ENCODE measurements at places on chromosomes 5 and 9. TPM values are rescaled to one million over a fixed set of nuclear protein-coding genes. Genes with fewer than 3 reads are reported as not detected.
A peak's percentile ranks its signal among the peaks of the same experiment; 100 is the strongest.

DNA sequence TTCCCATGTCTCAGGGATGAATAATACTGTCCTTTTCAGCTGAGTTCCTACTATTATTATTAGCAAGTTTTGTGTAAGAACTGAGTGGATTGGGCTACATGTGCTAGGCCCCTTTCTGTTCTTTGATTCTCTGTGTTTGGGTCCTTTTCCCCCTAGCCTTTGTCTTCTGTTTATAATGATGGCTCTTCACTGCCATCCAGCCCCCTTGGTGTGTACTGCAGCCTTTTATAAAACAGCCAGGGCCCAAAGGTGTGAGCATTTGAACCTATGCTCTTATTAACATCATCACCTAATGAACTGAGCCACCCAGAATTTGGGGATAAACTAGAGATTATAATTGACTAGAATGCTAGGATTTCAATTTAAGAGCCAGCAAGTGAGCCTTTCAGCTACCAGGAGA, 52.6 kb downstream of the PLAC8L1 start:
- DNase-seq: peak; percentile 63
- H3K27me3 ChIP-seq: no peaks in the 10 kb centered on the region
- H3K4me3 ChIP-seq: no peak overlapping the region
- H3K4me1 ChIP-seq: no peaks in the 10 kb centered on the region
- no peaks in the 10 kb centered on the region for H3K36me3 ChIP-seq

GRCh38 chr5:180668835-180669596, 19.6 kb upstream of the FLT4 start:
- H3K4me1 ChIP-seq: no peaks in the 10 kb centered on the region
- no peak overlapping the region for H3K4me3 ChIP-seq
- no peaks in the 10 kb centered on the region for H3K36me3 ChIP-seq
- DNase-seq: no peak
- no peak overlapping the region for H3K27ac ChIP-seq
- no peaks in the 10 kb centered on the region for H3K27me3 ChIP-seq

Gene C9
- total RNA-seq: not detected

GRCh38 chr5:80082281-80082680, 47.1 kb downstream of the THBS4 start:
- H3K36me3 ChIP-seq: no peaks in the 10 kb centered on the region
- H3K27me3 ChIP-seq: no peaks in the 10 kb centered on the region
- H3K4me1 ChIP-seq: peaks cover 16% of the 10 kb centered on the region
- H3K4me3 ChIP-seq: no peak overlapping the region
- DNase-seq: no peak

DNA sequence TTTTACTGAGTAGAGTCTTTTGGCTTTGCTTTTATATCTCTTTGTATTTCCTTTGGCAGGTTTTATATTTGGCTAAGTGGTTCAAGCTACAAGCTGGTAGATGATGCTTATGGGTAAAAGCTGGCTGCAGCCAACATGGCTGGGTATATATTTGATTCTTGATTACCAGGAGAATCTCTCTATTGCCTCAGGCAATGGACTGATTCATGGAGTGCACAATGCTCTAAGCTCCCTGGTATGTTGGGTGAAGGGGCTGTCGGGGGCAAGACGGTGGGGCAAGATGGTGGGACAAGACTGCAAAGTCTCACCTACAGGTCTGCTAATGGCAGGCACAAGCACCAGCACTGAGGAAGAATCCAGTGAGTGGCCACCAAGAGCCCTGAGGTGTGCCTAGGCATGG, 366.6 kb downstream of the DMAC1 start:
- H3K4me3 ChIP-seq: no peak overlapping the region
- no peaks in the 10 kb centered on the region for H3K36me3 ChIP-seq
- no peak for DNase-seq
- H3K4me1 ChIP-seq: no peaks in the 10 kb centered on the region

Gene TEX48
- total RNA-seq: not detected

Gene TAS2R1
- not detected for total RNA-seq

GRCh38 chr5:77177576-77177975, 32.9 kb upstream of the PDE8B start:
- no peak overlapping the region for H3K4me3 ChIP-seq
- no peak for DNase-seq

Gene TMEM171
- not detected for total RNA-seq

DNA sequence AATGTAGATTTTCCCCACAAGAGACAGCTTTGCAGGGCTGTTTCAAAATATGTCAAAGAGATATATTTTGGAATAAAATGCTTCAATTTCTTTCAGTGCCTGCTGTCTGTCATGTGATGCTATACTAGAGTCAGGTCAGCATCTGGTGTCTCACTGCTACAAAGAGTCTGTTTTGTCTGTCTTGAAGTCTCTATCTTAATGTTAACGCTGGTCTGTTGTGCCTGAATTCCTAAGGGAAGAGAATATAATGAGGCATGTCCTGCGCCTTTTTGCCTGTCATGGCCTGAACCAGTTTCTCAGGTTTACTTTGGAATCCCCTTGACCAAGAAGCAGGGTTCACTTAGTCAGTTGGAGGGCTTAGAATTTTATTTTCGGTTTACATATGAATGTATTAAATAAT, 176.4 kb downstream of the PDZD2 start:
- no peak overlapping the region for H3K4me3 ChIP-seq
- no peak for DNase-seq
- no peaks in the 10 kb centered on the region for H3K4me1 ChIP-seq
- no peaks in the 10 kb centered on the region for H3K27me3 ChIP-seq
- no peak overlapping the region for H3K27ac ChIP-seq

DNA sequence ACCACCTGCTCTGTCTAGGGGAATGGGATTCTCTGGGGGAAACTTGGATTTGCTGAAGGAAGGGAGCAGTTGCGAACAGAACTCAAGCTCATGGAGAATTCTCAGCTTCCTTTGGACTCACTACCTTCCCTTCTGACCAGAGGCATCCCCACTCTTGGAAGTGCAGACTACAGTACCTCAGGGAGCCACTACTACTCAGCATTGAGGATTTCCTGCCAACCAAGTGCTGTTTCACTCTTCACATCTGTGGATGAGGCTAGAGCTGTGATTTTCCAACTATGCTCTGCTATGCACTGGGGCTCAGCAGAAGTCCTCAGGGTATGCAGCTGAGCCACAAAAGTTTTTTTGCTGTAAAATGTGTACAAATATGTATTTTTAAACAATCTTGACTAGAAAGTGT, 43.9 kb downstream of the MACROH2A1 start:
- no peak overlapping the region for H3K4me3 ChIP-seq
- no peaks in the 10 kb centered on the region for H3K27me3 ChIP-seq
- H3K27ac ChIP-seq: no peak overlapping the region
- no peaks in the 10 kb centered on the region for H3K4me1 ChIP-seq

GRCh38 chr9:81028504-81028903, 660.8 kb downstream of the TLE1 start:
- no peak overlapping the region for H3K27ac ChIP-seq
- DNase-seq: no peak
- H3K4me1 ChIP-seq: no peaks in the 10 kb centered on the region
- H3K36me3 ChIP-seq: no peaks in the 10 kb centered on the region

- no peak overlapping the region for H3K4me3 ChIP-seq
- no peaks in the 10 kb centered on the region for H3K4me1 ChIP-seq
- no peak overlapping the region for H3K27ac ChIP-seq
Observed at GRCh38 chr5:153755913-153756500, 265.5 kb downstream of the GRIA1 start.

DNA sequence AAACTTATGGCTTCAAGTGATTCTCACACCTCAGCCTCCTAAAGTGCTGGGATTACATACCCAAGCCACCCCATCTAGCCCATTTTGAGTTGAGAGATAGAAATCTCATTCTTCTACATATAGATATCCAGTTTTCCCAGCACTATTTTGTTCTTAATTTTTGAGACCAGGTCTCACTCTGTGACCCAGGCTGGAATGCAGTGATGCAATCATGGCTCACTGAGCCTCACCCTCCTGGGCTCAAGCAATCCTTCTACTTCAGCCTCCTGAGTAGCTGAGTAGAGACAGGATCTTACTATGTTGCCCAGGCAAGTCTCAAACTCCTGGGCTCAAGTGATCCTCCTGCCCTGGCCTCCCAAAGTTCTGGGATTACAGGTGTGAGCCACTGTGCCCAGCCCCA, 60.9 kb upstream of the CTNNA1 start:
- no peak for DNase-seq
- no peaks in the 10 kb centered on the region for H3K27me3 ChIP-seq
- no peak overlapping the region for H3K4me3 ChIP-seq
- H3K36me3 ChIP-seq: no peaks in the 10 kb centered on the region
- H3K27ac ChIP-seq: no peak overlapping the region

DNA sequence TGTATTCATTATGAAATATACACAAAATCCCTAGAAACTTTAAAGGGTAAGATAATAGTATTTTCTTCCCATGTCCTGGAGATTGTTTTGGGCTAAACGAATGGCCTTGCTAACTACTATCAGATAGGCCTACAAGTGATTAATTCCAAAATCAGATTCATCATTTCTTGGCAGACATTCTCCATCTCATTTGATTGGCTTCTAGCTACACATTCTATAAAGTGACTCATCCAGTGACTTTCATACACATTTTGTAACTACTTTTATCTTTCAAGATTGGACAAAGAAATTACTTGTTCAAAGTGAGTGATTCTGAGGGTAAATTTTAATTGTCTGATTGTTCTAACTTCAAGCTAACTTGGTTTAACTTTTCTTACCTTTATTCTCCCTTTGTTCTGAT, 93.3 kb downstream of the RAPGEF6 start:
- H3K4me1 ChIP-seq: peaks cover 25% of the 10 kb centered on the region
- no peak for DNase-seq
- H3K4me3 ChIP-seq: no peak overlapping the region

Gene ARRDC1
- 47.7 TPM for total RNA-seq

DNA sequence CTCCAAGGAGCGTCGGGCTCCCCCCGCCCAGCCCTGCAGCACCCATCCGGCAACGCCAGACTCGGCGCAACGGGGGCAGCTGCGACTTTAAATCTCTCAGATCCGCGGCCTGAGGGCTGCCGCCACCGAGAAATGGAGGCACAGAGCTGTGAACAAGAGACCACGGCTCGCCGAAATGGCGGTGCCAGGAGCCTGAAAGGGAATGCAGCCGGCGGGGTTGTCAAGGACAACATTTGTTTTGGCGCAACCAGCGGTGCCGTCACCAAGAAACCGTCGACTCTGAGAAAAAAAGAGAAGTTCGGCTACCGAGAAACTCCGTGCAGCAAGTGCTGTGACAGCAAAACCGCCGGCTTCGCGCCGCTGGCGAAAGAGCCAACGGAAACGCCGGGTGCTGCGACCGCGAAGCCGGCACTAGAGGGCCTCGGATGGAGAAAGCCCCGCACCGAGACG, 2.1 kb upstream of the ANXA2R start:
- H3K4me3 ChIP-seq: peak overlapping the region; percentile 78
- H3K27ac ChIP-seq: peak overlapping the region; percentile 92
- DNase-seq: peak; percentile 95
- H3K27me3 ChIP-seq: no peaks in the 10 kb centered on the region

DNA sequence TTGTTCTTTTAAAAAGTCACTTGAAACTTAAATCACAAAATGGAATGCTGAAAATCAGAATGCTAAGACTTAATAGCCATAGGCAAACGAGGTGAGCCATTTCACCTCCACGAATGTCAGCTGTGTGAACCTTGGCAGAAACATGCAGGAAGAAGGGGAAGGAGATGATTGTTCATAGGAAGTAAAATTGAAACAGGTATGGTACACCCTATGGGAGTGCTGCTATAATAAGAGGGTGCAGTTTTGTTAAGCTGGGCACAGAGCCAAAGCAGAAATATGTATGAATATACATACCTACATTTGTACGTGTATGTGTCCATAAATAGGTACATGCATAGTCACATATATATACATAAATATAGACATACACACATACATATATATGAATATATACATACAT, 51.0 kb upstream of the SPINK5 start:
- no peaks in the 10 kb centered on the region for H3K4me1 ChIP-seq
- no peaks in the 10 kb centered on the region for H3K36me3 ChIP-seq
- no peak overlapping the region for H3K4me3 ChIP-seq
- no peak overlapping the region for H3K27ac ChIP-seq
- no peaks in the 10 kb centered on the region for H3K27me3 ChIP-seq

Gene ENTREP1
- total RNA-seq: not detected

Gene MARVELD2
- 0.11 TPM for total RNA-seq

- no peak overlapping the region for H3K27ac ChIP-seq
- no peaks in the 10 kb centered on the region for H3K27me3 ChIP-seq
- no peak overlapping the region for H3K4me3 ChIP-seq
- DNase-seq: no peak
- H3K36me3 ChIP-seq: no peaks in the 10 kb centered on the region
Observed at GRCh38 chr9:3689555-3689954, 163.8 kb upstream of the RFX3 start.

GRCh38 chr9:14935106-14935751, 25.0 kb upstream of the FREM1 start:
- no peaks in the 10 kb centered on the region for H3K27me3 ChIP-seq
- DNase-seq: no peak
- no peaks in the 10 kb centered on the region for H3K36me3 ChIP-seq
- no peak overlapping the region for H3K27ac ChIP-seq
- no peak overlapping the region for H3K4me3 ChIP-seq

Gene MSMP
- total RNA-seq: 4.2 TPM

DNA sequence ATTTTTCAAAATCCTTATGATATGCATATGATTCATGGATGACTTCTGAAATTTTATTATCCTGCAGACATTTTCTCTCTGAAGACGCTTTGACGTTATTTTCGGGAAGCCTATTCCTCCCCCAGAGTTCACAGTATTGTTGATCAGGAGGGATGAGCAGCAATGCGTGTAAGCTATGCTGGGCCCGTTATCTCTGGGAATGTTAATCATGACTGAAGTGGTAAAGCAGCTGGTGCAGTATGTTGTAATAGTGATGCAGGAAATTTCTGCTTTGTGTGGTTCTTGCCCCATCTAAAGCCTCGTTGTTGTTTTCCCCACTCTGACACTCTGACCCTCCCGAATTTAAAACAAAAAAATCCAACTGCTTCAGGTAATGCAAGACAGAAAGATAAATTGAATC, 1797.8 kb upstream of the WWC1 start:
- no peaks in the 10 kb centered on the region for H3K4me1 ChIP-seq
- DNase-seq: no peak
- no peaks in the 10 kb centered on the region for H3K36me3 ChIP-seq
- no peak overlapping the region for H3K27ac ChIP-seq
- no peaks in the 10 kb centered on the region for H3K27me3 ChIP-seq
- no peak overlapping the region for H3K4me3 ChIP-seq

- no peak overlapping the region for H3K27ac ChIP-seq
- H3K27me3 ChIP-seq: no peaks in the 10 kb centered on the region
- H3K4me1 ChIP-seq: peaks cover 59% of the 10 kb centered on the region
- H3K36me3 ChIP-seq: no peaks in the 10 kb centered on the region
- no peak for DNase-seq
Observed at GRCh38 chr9:3495855-3496254, 29.9 kb downstream of the RFX3 start.

GRCh38 chr9:5008202-5008601, 23.1 kb downstream of the JAK2 start:
- H3K4me3 ChIP-seq: no peak overlapping the region
- DNase-seq: no peak
- 0 out of 2 replicates have a peak, but pooled peaks cover 3% of the 10 kb centered on the region for H3K36me3 ChIP-seq
- no peaks in the 10 kb centered on the region for H3K27me3 ChIP-seq
- no peak overlapping the region for H3K27ac ChIP-seq

DNA sequence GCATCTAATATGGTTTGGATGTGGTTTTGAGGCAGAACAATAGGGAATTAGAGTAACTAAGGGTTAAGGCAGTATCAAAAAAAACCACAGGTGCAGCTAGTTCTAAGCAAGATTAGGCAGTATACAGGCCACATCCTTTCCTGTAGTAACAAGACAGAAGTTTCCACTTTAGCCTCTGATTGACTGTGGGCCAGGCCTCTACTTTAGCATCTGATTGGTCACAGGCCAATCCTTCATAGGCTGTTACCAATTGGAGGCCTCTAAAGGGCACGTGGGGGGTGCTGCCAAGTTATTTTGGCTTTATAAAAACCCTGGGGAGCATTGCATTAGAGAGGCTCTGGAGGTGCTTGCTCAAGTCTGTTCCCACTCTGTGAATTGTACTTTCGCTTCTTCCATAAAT, 144.1 kb upstream of the ST8SIA4 start:
- no peaks in the 10 kb centered on the region for H3K36me3 ChIP-seq
- no peak overlapping the region for H3K4me3 ChIP-seq
- no peaks in the 10 kb centered on the region for H3K4me1 ChIP-seq
- no peaks in the 10 kb centered on the region for H3K27me3 ChIP-seq
